ENCODE measurements at places on chromosomes 16 and 17.

DNA sequence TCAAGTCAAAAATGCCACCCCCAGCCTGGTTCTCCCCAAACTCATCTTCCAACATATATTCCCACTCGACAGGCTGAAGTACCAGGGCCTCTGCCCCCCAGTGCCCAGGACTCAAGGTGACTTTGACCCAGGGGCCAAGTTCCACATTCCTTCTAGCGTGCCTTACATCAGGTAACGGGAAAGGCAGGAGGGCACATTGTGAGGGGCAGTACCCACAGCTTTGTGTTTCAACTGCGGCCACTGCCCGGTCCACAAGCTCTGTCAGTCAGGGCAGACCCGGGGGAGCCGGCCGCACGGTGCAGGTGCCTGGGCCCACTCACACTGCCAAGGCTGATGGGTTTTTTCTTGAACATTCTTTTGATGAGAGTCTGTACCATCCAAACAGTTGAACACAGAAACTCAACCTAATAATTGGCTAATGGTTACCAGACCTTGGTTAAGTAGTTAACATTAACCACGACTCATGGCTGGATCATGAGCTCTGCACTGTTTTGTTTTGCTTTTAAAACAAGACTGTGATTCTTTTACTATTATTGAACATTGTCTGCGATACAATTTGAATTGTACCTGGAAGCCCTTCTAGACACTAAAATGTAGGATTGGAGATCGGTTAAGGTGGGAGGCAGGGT lies 17.6 kb downstream of the ACE start:
- DNase-seq = no peak

GRCh38 chr16:52498328-52499059 lies 48.4 kb downstream of the TOX3 start:
- peak; percentile 6 for DNase-seq

- DNase-seq = no peak
These were observed 286.5 kb downstream of the HS3ST4 start for GRCh38 chr16:25978218-25978617.

DNA sequence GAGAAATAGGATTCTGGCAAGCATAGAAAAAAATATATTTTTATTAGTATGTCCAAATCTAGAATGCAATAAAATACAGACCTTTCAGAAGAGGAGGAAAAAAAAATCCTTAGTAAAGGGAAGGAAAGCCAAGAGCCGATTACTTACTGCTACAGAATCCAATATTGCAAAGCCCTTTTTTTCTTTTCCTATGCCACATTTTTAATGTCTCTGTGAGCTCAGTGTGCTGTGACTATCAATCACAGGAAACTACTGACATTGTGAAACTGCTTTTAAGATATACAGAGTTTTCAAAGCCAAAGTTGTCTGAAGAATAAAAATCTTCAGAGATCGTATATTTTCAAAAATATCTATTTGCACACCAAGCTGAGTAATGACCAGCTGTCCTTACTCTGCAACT lies 120.4 kb downstream of the CHD9NB start:
- no peak for DNase-seq

GRCh38 chr16:56669005-56669839 lies at the start of gene MT1H:
MT1H (plus strand) TSS chr16:56669814; CDS start chr16:56669885, 71 bp downstream.
- no peak for DNase-seq

DNA sequence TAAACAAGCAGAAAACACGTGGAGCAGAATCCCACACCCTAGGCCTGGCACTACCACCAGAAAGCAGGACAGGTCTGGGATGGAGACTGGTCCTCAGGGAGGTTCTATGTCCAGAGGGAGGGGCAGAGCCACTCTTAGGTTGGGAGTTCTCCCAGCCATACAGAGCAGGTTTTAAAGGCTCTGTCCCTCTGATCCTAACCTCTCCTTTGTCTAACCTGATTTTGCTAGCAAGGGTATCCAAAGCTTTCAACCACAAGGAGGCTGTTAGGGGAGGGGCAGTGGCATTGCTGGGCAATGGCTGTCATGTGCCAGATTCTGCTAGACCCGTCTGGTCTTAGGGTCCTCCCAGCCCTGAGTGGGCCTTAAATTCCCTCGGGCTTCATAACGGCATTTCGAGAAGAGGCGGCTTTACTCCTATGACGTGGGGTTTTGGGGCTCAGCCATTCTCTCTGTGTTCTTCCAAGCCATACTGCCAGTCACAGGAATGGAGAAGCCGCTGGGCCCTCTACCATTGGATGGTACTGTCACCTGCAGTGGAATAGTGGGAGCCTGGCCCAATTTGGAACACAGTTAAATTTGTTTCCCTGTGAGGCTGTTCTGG lies 5.7 kb downstream of the TPPP3 start:
- no peak for DNase-seq

DNA sequence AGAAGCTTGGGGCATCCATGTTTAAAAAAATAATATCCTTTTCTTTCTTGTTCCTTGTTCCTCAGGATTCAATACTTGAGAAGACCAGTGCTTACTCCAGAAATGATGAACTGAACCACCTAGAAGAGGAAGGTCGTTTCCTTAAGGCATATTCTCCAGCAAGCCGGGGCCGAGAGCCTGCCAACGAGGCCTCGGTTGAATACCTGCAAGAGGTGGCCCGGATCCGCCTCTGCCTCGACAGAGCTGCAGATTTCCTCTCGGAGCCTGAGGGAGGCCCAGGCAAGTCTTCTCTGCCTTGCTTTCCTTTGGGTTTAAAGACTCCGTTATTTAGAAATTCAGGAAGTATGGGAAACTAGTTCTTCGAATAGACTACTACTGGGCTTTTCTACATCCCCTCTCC lies 42.5 kb upstream of the ENDOV start:
- DNase-seq = no peak

Data from NCI-H1417 (cell line).